ENCODE measurements at places on chromosomes 3 and 15. TPM values are rescaled to one million over a fixed set of nuclear protein-coding genes. Genes with fewer than 3 reads are reported as not detected.

GRCh38 chr3:4963669-4964570, 15.3 kb upstream of the BHLHE40 start:
- no peak for DNase-seq

PRC1 gene
- 3.4 TPM for polyA plus RNA-seq

- DNase-seq, result no peak
These were observed 290.4 kb upstream of the STT3B start for GRCh38 chr3:31242026-31242960.

KLF15 gene
- 30.0 TPM for polyA plus RNA-seq

- no peak for DNase-seq
These were observed 161.5 kb upstream of the MB21D2 start for GRCh38 chr3:193078996-193079753.

- peak; percentile 71 for DNase-seq
These were observed 64.6 kb downstream of the CYP11A1 start for GRCh38 chr15:74302821-74303359.

MAP1A gene
- 2.7 TPM for polyA plus RNA-seq

ALPK3 gene
- polyA plus RNA-seq, result 3.1 TPM

DNA sequence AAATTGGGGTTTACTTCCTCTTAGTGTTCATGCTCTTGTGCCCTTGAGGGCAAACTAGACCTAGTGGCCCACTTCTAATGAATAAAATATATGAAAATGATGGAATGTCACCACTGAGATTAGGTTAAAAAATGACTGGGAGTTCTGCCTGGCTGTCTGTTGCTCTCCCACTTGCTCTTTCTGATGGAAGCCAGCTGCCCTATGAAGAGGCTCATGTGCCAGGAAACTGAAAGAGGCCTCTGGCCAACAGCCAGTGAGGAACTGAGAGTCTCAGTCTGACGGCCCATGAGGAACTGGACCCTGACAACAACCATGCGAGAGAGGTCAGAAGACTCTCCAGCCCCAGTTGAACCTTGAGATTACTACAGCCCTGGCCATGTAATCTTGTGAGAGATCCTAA, 107.1 kb upstream of the FHIT start:
- peak; percentile 71 for DNase-seq

TRAT1 gene
- not detected for polyA plus RNA-seq

DNA sequence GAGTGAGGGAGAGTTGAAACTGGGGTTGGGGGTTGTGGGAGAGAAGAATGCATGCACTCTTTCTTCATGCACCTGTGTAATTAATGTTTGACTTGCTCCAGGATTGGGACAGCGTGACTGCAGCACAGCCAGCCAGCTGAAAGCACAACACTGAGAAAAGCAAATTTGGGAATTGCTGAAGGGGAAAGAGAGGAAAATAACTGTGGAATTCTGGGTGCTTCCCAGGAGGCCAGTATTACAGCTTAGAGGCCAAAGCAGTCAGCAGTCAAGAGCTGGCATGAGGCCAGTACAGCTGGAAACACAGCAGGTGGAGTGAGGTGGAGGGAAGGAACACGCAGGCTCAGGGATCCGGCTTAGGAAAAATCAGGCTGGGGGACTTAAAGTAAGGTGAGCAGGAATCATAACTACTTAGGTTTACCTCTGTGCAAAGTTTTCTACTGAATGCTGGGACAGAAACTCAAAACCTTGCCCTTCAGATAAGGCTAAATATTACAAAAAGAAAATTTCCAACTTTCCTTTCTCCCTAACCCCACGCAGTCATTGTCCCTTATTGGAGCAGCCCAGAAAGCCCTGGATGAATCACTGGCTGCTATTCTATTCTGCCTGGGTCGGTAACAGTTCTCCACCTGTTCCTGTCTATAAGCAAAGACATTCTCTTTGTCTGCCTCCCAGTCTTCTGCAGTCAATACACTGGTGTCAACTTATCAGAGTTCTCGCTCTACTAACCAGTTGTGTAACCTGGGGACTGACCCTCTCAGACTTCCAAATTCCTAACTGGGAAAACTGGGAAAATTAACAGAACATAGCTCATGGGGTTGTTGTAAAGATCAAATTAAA, 167.2 kb downstream of the MAGI1 start:
- peak; percentile 79 for DNase-seq

GRCh38 chr3:171005648-171006047, 20.9 kb downstream of the SLC2A2 start:
- DNase-seq, result no peak

DNA sequence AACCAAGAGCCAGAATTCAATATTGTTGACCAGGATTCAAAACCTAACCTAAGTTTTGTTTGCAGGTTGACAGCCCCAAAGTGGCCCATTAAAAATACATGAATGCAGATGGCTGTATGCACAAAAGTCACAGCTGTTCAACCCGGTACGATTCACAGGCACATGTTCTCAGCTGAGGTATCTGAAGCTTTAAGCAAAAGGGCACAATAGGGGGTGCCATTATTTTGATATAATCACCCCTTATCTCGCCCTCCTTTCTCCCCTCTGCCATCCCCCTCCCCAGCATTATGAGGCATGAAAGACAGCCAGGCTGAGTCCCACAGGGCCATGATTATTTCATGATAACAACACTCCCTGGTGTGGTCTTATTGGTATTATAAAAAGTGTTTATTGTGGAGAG, 264.9 kb downstream of the EBLN2 start:
- no peak for DNase-seq

CNTN4 gene
- 2.2 TPM for polyA plus RNA-seq

DNA sequence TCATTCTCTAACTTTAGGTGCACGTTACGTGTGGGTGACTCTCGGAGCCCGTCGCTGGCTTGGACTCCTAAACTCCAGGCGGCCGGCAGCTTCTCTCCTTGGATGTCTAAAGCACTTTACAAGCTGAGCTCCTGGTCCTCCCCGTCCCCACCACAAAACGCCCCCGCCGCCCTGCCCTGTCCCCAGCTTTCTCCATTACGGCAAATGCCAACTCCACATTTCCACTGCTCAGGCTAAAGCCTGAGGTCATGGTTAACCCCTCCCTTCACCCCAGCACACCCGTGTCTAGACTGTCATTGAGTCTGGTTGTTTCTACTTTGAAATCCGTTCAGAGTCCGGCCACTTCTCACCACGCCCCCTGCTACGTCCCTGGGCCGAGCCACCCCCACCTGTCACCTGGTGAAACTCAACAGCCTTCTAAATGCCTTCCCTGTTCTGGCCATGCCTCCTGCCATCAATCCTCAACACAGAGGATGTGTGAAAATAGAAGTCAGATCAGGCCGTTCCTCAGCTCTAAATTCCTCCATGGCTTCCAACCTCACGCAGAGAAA, 8.1 kb upstream of the PCSK6 start:
- no peak for DNase-seq

GRCh38 chr3:23999012-23999641, 54.0 kb downstream of the NR1D2 start:
- DNase-seq, result peak; percentile 78

DNA sequence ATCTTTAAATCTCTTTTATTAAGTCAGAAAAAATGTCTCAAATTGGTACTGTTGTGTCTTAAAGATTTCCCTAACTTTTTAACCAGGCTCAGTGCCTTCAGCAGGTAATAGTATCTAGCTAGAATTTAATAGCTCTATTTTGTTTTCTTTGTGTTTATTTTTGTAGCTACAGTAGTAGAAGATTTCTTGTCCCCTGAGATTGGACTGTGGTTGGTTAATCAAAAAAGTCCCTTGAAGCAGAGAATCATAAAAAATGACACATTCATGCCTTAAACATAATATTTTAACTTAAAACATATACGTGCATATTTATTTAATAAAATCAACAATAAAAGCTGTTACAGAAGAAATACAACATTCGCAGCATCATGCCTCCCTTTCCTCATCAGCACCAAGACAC, 102.8 kb downstream of the EEFSEC start:
- DNase-seq, result no peak

DNA sequence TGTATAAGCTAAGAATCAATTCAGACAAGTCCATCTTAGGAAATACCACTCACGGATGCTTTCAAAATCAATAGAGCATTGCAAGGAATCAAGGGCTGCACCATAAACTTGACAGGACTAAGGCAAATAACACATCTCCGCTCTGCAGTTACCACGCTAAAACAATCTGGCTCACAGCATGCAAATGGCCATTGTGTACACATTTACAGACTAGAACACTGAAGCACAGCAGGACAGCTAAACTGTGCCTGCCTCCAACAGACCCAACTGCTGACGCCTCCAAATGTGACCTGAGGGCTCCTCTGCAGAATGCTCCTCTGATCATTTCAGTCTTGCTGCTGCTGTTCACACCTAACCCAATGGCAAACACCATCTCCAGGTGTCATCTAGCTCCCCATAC, 104.3 kb downstream of the MEX3B start:
- DNase-seq, result peak; percentile 13

DNA sequence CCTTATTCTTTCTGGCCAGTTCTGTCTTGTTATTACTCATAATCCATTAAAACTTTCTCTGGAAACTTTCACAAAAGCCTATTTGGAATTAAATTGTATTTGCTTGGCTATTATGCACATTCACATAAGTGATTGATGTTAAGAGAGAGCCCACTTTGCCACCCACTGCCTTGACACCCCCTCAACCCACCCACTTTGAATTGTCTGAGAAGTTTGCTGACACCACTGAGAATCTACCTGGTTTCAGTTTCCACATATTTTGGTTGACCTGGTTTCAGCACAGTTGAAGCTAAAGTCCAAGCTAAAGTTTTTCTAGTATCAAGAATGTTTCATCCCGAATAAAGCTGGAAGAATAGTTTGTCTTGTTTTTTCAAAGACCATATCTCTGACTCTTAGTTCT, 70.9 kb downstream of the ARMC8 start:
- no peak for DNase-seq

- no peak for DNase-seq
These were observed 92.6 kb upstream of the SNTN start for GRCh38 chr3:63559884-63560283.

RBM5 gene
- polyA plus RNA-seq, result 51.0 TPM

- no peak for DNase-seq
These were observed 898.7 kb downstream of the NSUN3 start for GRCh38 chr3:94961423-94962100.

All from kidney (tissue), 22 donors.